Esophagus muscularis mucosa (tissue), 4 donors: ENCODE measurements at places on chromosomes 7 and 10. TPM values are rescaled to one million over a fixed set of nuclear protein-coding genes. Genes with fewer than 3 reads are reported as not detected.

Gene MBL2
- not detected for total RNA-seq

Gene IRF5
- 9.4 TPM for total RNA-seq

Gene CEP55
- 0.80 TPM for total RNA-seq

Gene STOX1
- 13.6 TPM for total RNA-seq

Gene LRIT1
- total RNA-seq = not detected

Gene MSMB
- not detected for total RNA-seq

Gene PCGF5
- total RNA-seq = 47.7 TPM

Gene GHRHR
- total RNA-seq = not detected

Gene MRC1
- 39.9 TPM for total RNA-seq

Gene JCAD
- total RNA-seq = 64.2 TPM

Gene FEZF1
- not detected for total RNA-seq

Gene PDZD7
- 0.75 TPM for total RNA-seq

Gene ZC3HAV1L
- total RNA-seq = 7.0 TPM

Gene PLCE1
- 26.7 TPM for total RNA-seq

Gene MOGAT3
- not detected for total RNA-seq

Gene SPDYE8
- total RNA-seq = not detected

Gene NUPR2
- not detected for total RNA-seq

Gene FAM185A
- total RNA-seq = 12.8 TPM

Gene IFIT1
- 12.2 TPM for total RNA-seq

Gene INMT
- 113 TPM for total RNA-seq

Gene TAS2R60
- total RNA-seq = not detected

Gene TMEM184A
- total RNA-seq = 0.23 TPM

Gene LHFPL3
- not detected for total RNA-seq

Gene CYP2W1
- 0.23 TPM for total RNA-seq

Gene ITPRID1
- total RNA-seq = not detected

Gene STK31
- 0.66 TPM for total RNA-seq

Gene CDC14C
- total RNA-seq = not detected

Gene OR2F1
- not detected for total RNA-seq

Gene SLC16A9
- total RNA-seq = not detected

Gene GPR85
- not detected for total RNA-seq

Gene RARRES2
- 170 TPM for total RNA-seq

Gene LIPM
- total RNA-seq = not detected

Gene IDI2
- total RNA-seq = not detected

Gene CFAP70
- 1.0 TPM for total RNA-seq

Gene PLXDC2
- total RNA-seq = 28.7 TPM

Gene HYAL4
- not detected for total RNA-seq

Gene CACNA2D1
- total RNA-seq = 39.9 TPM

Gene AMZ1
- total RNA-seq = 0.66 TPM

Gene NEUROG3
- not detected for total RNA-seq

Gene IQUB
- total RNA-seq = 0.83 TPM

Gene CYP2C8
- total RNA-seq = not detected

Gene TRIM74
- not detected for total RNA-seq

Gene MTURN
- 158 TPM for total RNA-seq

Gene SLC12A9
- total RNA-seq = 24.6 TPM

Gene UNCX
- total RNA-seq = not detected

Gene LOXL4
- total RNA-seq = 15.3 TPM

Gene UCN3
- not detected for total RNA-seq

Gene GIMAP2
- 9.7 TPM for total RNA-seq

Gene ITGB8
- total RNA-seq = 19.5 TPM

Gene AKR1C3
- 22.0 TPM for total RNA-seq

Gene OPTN
- 64.4 TPM for total RNA-seq

Gene PNLIPRP1
- not detected for total RNA-seq

Gene ANXA8
- not detected for total RNA-seq

Gene NPY4R
- not detected for total RNA-seq

Gene TMUB1
- total RNA-seq = 61.8 TPM

Gene RASSF4
- total RNA-seq = 41.5 TPM

Gene CAMK1D
- 9.8 TPM for total RNA-seq
